Placental pericyte (primary cell): ENCODE measurements at places on chromosomes 6 and 20. TPM values are rescaled to one million over a fixed set of nuclear protein-coding genes. Genes with fewer than 3 reads are reported as not detected.

Gene GPR63
- total RNA-seq: 0.22 and 0.57 TPM in 2 replicates

Gene PRL
- total RNA-seq: not detected in 2 replicates

Gene FAM50B
- 5.7 and 6.6 TPM in 2 replicates for total RNA-seq

Gene MDFI
- total RNA-seq: 0.14 and 0.22 TPM in 2 replicates

Gene MROH8
- total RNA-seq: 1.7 and 7.9 TPM in 2 replicates

Gene NOTCH4
- 0.44 and 1.1 TPM in 2 replicates for total RNA-seq

Gene HLA-DQB1
- 0.43 TPM in 1 of 2 replicates, not detected in the other for total RNA-seq
